ENCODE measurements at places on chromosomes 6 and 20.

DNA sequence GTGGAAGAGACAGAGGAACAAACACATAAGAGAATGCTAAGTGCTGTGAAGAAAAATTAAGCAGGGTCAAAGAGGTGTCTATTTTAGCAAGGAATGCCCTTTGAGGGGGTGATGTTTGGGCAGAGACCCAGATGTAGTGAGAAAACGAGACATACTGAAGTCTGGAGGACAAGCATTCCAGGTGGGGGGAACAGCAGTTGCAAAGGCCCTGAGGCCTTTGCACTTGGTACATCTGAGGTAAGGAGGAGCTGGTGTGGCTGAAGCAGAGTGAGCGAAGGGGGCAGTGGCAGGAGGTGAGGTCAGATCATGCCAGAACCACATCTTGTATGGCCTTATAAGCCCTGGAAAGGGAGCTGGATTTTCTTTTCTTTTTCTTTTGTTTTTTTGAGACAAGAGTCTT is 6.2 kb upstream of the GDF5 start:
- DNase-seq = no peak

DNA sequence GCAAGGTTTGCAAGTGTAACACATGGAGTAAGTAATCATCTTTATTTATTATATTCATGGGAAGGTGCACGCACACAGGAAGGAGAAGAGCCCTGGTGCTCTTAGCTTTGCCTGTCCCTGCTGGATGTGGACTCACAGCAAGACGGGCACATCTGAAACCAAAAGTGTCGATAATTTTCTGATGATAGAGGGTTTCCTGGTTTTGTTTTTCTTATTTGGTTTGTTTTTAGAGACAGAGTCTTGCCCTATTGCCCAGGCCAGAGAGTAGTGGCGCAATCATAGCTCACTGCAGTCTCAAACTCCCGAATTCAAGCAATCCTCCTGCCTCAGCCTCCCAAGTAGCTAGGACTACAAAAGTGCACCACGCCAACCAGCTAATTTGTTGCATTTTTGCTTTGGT is 7.8 kb upstream of the KHDC1L start:
- DNase-seq = no peak

DNA sequence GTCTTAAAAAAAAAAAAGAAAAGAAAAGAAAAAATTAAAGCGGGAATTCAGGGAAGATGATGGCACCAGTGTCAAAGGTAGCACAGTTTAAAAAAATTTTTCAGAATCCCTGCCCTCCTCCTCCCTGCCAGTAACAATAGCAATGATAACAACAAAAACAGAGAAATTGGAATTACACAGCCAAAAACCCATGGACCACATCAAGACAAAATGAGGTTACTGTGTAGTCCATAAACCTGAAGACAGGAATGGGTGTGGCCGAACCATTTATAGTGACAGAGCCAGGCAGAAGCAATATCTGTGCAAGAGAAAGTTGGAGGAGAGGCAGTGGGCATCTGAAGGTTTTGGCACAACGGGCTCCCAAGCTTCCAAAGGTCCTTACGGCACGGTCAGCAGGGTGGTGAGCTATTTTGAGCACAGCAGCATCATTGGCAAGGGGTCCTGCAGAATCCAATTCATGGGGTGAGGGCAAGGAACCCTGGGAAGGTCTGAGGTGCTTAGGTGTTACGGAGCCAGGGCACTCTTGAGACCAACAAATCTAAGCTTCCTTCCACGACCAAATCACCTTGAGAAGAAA is 202.3 kb downstream of the GMPR start:
- DNase-seq = peak; percentile 33

DNA sequence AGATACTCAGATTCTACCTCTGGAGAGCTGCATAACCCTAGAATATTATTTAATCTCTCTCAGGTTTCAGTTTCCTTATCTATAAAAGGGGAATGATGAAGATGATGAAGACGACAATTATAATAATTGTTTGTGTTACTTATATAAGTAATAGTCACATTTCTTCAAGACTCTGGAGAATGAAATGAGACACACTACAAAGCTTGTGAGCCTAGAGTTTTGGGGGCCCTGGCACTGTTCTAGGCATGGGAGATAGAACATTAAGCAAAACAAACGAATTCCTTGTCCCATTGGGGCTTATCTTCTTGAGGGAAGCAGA is 5.4 kb upstream of the ZNF217 start:
- DNase-seq = peak; percentile 3

DNA sequence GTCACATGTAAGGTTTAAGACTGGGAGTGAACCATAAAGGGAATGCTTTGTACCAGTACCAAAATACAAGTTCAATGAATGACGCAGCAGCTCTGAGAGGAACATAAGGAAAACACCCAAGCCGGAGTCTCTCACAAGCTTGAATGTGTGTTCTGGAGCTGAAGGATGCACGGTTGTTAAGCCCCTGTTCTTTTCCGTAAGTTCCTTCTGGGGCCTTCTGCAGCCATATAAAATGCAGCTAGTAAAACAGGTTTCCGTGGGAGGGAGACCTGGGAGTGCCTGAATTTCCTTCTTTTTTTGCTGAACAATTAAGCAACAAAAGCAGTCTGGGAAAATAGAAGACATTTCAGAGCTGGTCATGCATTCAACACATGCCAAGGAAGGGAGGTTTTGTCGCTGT is 73.2 kb upstream of the JAG1 start:
- DNase-seq = no peak

All from activated CD4-positive, alpha-beta T cell treated with anti-CD3 and anti-CD28 coated beads for 36 hours (primary cell).